ENCODE measurements at places on chromosomes 1 and 21.

GRCh38 chr1:46248122-46248920 is 758 bp downstream of the RAD54L start:
- DNase-seq, result no peak

DNA sequence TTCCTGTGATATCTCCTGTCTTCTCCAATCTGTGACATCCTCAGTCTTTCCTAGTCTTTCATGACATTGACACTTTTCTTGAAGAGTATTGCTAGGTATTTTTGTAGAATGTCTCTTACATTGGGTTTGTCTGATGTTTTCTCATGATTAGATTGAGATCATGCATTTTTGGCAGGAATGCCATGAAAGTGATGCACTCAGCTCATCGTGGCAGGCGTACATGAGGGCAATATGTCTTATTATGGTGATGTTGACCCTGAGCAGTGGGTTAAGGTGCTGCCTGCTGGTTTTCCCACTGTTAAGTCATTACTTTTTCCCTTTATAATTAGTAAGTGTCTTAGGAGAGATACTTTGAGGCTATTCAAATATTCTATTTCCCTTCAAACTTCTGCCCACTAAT is 80.2 kb upstream of the SSX2IP start:
- no peak for DNase-seq

- DNase-seq, result no peak
Observed at GRCh38 chr1:10866321-10867093, 70.1 kb upstream of the CASZ1 start.

DNA sequence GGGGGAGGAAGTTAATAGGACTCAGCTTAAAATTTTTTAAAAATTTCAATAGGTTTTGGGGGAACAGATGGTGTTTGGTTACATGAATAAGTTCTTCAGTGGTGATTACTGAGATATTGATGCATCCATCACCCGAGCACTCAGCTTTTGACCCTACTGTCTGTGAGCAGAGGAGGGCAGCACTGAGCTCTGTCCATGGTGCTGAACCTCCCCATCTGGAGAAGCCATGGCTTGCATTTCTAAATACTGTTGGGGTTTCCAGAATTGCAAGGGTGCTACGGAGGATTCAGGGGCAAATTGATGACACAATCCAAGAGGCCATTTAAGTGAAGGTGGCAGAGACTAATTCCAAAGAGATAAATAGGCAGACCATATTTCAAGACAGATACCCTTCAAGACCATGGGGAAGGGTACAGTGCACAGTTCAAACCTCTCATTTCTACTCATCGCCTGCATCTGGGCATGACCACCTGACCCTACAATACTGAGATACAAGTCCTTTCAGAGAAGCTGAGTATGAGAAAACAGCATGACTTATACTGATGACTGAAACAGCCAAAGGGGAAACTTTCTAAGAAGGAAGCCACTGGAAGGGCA is 17.2 kb downstream of the SYT2 start:
- peak; percentile 49 for DNase-seq

DNA sequence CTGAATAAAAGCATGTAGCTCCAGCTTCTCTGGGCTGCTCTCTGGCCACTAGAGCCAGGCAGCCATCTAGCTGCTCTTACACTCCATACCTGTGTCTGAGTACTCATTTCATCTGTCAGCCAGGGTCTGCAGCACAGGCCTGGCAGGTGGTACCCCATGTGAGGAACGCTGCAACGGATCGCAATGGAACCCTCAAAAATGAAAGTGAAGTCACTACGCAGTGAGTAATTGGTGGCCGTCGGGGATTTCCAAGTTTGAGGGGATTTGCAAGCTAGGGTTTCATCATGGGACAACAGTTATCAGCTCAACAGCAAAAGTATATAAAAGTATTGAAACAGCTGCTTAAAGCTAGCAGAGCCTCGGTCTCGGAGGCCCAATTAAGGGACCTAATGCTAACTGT is 186.7 kb downstream of the HFM1 start:
- DNase-seq, result no peak

DNA sequence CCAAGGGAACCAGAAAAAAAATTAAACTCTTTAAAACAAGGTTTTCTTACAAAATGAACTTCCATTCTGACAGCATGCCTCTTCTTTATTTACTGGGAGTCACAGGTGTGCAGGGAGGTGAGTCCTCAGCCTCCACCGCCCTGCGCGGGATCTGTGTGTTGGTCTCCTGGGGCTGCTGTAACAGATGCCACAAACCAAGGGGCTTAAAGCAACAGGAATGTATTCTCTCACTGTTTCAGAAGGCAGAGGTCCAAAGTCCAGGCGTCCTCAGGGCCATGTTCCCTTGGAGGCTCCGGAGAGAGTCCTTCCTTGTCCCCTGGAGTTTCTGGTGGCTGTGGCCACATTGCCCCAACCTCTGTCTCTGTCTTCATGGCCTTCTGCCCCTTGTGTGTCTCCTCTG is 123.6 kb upstream of the C1orf174 start:
- no peak for DNase-seq

DNA sequence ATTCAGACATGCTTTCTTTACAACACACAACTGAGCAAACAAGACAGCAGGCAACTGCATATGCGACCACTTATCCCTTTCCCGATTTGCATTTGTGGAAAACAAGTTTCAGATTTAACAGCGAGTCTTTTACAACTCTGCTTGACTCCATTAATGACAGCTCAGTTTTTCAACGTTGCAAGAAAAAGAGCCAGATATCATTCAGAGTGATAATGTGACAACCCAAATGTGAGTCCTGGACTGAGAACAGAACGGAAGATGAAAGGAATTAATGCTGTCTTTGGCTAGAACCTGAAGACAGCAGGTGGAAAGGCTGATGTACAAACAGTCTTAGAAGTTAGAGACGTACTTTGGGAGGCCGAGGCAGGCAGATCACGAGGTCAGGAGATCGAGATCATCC is 83.0 kb upstream of the C8B start:
- no peak for DNase-seq

DNA sequence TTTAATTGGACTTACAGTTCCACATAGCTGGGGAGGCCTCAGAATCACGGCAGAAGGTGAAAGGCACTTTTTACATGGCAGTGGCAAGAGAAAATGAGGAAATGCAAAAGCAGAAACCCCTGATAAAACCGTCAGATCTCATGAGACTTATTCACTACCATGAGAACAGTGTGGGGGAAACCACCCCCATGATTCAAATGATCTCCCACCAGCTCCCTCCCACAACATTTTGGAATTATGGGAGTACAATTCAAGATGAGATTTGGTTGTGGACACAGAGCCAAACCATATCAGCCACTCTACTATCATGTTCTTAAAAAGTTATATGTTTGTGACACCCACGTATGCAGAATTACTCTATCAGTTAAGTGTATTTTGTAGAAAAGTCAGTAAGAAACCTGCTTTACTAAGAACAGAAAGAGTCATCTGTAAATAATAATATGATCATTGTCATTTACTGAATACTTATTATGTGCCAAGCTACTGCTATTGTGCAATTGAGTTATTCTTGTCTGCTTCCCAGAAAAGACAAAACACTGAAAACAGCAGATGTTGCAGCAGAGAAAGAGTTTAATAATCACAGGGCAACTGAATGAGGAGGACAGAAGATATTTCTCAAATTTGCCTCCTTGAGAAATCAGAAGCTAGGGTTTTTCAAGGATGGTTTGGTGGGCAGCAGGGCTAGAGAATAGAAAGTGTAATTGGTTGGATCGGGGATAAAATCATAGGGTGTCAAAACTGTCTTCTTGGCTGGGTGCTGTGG is 207.7 kb upstream of the FGGY start:
- no peak for DNase-seq

GRCh38 chr1:15510611-15511405 is 13.2 kb downstream of the CASP9 start:
- DNase-seq, result no peak

- no peak for DNase-seq
Observed at GRCh38 chr1:234777856-234778220, 167.9 kb upstream of the IRF2BP2 start.

- peak; percentile 80 for DNase-seq
Observed at GRCh38 chr1:93635614-93636543, 45.8 kb downstream of the BCAR3 start.

DNA sequence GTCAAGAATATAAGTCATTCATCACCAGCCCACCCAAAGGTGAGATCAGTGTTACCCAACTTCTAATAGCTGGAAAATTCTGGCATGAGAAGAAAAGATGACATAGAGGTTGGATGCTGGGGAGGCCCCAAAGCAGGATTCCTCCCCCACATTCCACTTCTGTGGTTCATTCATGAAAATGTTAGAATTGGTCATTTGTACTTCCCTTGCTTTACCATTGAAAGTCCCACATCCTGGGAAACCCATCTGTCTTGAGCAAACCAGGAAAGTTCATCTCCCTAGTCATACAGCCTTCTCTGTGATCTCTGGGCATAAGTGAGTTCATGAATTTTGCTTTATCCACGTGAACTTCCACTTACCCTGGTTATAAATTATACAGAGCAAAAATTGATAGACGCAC is 66.8 kb downstream of the SERINC2 start:
- DNase-seq, result no peak

GRCh38 chr1:150076066-150076465 is 8.5 kb downstream of the VPS45 start:
- no peak for DNase-seq

DNA sequence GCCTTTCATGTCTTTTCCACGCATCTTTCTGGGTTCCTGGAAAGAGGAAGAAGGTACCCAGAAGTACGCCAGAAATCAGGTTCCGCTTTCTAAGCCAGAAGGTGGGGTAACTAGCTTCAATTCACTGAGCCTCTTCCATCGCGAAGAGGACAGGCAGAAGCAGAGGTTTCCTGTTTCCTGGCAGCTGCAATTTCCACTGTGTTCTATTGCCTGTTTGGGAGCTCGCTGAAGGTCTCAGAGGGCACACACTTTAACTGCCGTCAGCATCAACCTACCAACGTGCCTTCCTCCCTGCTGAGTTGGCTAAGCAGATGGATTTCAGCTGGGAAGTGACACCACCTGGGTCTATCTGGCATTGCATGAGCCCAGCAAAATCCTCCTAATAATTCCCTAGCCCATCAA is 10.0 kb downstream of the NCF2 start:
- DNase-seq, result no peak

DNA sequence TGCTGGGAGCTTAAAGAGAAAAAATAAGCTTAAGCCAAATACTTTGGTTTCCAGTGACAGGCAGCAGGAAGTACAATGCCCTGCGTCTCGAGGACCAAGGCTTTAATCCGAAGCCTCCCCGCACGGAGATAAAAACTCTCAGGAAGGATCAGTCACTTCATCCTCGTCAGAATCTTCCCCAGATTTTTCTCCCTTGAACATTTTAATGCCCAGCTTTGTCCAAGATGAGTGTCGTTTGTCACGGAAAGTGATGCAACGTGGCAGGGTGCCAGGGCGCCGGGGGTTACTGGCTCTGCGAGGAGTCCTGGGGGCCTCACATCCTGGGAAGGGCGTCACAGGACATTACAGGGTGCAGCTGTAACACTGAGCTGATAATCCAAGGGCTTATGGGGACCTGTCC is 25.2 kb upstream of the PCBP3 start:
- no peak for DNase-seq

DNA sequence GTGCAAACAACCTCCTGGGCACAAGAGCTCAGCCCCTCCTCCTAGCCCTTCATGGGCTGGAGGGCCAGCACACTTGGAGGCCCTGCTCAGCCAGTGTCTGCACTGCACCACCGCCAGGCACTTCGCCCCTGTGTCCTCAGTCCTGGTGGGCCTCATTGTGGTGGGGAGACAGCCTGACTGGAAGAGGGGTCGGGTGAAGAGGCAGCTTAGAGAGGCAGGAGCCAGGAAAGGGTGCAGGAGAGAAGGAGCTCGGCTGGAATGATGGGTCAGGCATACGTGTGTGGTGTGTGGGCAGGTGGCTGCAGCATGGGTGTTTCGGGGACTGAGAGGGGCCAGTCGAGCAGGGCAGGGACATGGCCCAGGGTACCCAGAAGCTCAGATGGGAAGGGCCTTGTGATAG is 4.1 kb downstream of the WNT3A start:
- DNase-seq, result no peak

DNA sequence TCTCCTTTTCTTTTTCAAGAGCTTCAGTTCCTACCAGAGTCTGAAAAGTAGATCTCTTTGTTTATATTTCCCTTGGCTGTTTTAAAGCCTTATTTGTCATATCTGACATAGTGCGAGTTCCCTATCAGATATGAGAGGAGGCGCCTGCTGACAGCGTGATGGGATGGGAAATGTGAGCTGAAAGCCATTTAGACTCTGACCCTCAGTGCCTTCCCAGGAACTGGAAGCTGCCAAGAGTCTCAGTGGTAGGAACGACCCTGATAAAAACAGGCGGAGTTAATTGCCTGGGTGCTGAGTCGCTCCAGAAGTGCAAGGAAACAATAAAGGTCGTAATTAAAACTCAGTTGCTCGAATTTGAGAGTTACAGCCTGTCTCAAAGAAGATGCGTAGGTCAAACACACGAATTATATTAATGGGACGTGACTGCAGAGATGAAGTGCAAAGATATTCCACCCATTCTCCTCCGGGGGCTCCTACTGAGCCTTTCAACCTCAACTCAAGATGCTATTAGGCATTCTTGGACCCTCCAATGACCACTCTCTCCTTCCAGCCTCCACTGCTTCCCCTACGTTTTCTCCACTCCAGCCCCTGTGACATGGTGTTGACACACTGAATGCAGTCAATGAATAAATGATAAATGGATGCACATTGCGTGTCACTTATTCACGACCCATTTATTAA is 84.6 kb downstream of the KAZN start:
- DNase-seq, result no peak

GRCh38 chr1:159756397-159756796 is 24.4 kb upstream of the DUSP23 start:
- no peak for DNase-seq

DNA sequence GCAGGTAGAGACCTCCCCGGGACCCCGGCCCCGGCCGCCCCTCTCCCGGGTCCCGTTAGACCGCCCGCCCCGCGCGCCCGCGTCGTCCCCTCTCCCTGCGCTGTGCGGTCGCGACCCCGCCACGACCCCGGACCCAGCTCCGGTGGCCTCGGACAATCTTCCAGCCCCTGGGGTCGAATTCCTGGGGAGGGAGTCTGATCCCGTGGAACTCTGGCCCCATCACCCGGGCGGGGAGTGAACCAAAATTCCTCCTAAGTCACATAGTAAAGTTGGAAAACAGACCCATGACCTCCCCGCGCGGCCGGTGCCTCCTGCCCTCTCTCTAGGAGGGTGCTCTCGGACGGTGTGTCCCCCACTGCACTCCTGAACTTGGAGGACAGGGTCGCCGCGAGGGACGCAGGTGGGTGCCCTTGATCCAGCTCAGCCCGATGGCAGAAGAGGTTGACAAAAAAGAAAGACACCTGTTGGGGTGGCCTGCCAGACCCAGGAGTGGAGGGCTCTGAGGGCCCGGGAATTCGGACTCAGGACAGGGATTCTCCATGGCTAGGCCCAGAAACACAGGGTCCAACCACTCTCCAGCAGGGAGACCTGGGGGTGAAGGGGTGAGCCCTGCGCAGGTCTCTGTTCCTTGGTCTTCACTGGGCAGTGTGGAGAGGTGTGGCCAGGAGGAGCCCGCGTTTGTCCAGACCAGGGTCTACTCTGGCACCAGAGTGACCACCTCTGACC is 451 bp downstream of the ADAMTSL4 start:
- no peak for DNase-seq

- no peak for DNase-seq
Observed at GRCh38 chr1:21468599-21468998, 28.7 kb downstream of the NBPF3 start.

- DNase-seq, result no peak
Observed at GRCh38 chr1:219066631-219067349, 106.9 kb upstream of the LYPLAL1 start.
